Right hindlimb (tissue), 1 donor: ENCODE measurements at places on chromosomes 6 and 20.

- no peak for DNase-seq
Observed at GRCh38 chr20:23152308-23152892, 66.3 kb upstream of the CD93 start.

DNA sequence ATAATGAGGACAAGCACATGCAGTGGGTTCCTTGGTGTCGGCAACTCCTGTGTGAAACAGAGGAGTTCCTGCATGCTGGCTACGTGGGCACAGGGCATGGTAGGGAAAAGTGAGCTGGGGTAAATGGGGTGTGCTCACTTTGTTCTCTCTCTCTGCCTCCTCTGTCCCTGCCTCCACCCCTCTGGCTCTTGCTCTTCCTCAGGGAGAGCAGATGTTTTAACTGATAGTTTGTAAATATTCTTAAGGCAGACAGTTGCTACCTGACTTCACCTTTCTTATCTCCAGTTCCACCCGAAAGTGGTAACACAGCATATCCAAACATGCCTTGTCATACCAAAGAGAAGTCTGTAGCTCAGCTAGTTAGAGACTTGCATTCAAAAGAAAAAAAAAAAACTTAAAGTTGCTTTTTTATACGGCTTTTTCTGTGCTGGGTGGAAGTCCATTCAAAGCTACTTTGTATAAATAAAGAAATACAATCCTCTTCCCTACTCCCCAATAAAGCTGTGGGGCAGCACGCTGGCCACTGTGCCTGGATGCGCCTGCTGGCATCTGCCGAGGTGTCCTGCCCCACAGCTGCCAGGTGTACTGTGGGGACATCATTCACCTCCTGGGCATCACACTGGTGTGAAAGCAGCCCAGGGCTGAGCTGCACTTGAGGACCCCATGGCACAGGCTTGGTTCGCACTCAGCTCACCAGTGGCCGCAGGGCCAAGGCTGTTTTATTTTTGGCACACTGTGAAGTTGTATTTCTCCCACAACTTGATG lies 93.6 kb downstream of the FOXC1 start:
- no peak for DNase-seq

- no peak for DNase-seq
Observed at GRCh38 chr6:108742041-108742440, 106.2 kb upstream of the ARMC2 start.

DNA sequence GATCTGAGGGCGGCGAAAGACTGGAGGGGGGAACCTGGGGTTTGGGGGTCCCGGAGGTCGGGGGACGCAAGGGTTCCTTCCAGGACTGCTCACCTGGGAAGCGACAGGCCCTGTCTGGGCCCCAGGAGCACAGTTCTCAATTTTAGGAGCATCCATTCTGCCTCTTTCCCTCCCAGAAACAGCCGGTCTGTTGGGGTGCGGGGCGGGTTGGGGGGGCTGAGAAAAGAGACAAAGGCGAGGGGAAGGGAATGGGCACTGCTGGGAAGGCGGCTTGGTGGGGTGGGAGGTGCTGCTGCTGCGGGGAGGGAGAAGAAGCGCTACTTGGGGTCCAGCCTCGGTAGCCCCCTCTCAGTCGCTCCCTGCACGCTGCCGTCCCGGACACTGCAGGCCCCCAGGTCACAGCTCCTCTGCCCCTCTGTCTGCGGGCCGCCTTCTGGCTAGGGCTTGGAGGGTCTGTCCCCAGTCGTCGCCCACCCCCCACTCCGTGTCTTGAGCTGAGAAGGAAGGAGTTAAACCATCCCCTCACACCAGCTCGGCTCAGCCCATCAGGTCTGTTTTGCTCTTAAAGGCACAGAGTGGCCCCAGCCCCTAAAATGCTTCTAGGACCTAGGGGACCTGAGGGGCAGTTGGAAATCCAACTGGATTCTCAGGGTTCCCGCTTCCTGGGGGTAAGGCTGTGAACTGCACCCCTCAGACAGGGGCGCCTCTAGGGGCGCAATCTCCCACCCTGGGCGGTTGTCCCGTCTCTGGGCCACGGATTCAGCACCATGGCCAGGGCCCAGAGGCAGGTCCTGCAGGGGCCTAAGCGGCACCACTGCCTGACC lies 690 bp downstream of the GDAP1L1 start:
- DNase-seq, result peak; percentile 52

DNA sequence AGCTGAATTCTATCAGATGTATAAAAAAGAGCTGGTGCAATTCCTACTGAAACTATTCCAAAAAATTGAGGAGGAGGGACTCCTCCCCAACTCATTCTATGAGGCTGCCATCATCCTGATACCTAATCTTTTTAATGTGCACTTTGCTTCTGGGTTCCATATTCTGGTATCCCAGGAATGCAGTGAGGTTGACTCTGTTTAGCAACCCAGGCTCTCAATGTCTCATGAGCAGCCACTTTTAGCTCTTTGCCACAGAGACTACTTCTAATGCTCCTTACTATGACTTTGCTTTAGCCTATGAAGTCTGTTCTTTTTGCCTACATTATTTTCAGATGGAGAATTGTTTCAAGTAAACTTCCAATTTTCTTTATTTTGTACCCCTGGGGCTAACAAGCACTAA lies 185.5 kb upstream of the NRSN1 start:
- no peak for DNase-seq

DNA sequence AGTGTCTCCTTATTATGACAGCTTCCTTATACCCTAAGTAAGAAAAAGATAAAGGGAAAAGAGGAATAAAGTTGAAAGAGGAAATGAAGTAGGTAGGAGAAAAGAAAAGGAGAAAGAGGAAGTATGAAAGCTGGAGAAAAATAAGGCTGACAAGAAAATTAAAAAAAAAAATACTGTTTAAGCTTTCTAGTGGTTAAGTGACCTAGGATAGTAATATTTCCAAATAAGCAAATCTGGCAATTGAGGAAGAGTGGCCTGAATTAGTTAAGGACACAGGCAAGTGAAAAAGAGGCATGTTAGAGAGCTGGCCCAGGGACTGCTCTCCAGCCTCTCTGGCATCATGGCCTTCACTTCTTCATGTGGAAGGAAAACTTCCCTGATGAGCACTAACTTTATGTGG lies 76.5 kb upstream of the ADGRF1 start:
- no peak for DNase-seq

DNA sequence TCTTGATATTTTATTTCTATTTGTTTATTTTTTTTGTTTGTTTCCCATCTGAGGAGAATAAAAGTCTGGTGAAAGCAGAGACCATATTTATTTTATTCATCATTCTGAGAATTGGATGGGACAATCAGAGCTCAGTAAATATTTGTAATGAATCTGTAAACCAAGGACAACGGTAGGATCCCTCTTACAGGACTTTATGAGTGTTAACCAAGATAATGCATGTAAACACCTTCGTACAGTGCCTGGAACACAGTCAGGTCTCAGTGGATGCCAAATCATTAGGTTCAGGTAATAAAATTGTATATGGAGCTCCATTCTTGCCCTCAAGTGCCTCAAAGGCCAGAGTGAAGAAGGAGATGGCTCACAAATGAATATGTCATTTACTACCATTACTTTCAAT lies 288.7 kb downstream of the PAX1 start:
- DNase-seq, result no peak

DNA sequence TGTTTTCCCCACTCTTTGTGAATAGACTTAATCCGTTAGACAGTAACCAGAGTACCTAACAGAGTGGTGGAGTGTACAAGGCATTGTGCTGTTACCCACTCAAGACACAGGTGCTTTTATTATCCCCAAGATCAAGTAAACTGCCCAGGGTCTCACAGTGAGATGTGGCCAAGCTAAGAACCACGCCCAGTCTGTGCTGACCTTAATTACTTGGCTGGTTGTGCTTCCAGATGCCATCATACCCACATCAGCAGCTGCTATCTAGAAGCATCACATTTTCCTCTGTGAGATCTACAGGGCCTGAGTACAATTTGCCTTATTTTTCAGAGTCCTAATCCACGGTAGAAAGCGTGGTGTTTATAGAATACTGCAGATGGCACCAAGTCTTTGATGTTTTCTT lies 70.3 kb downstream of the GFRA4 start:
- DNase-seq, result no peak
